ENCODE measurements at places on chromosomes 2 and 18. TPM values are rescaled to one million over a fixed set of nuclear protein-coding genes. Genes with fewer than 3 reads are reported as not detected.

- no peak for ATAC-seq
Measured at GRCh38 chr2:109057686-109058085, 68.7 kb upstream of the EDAR start.

DNA sequence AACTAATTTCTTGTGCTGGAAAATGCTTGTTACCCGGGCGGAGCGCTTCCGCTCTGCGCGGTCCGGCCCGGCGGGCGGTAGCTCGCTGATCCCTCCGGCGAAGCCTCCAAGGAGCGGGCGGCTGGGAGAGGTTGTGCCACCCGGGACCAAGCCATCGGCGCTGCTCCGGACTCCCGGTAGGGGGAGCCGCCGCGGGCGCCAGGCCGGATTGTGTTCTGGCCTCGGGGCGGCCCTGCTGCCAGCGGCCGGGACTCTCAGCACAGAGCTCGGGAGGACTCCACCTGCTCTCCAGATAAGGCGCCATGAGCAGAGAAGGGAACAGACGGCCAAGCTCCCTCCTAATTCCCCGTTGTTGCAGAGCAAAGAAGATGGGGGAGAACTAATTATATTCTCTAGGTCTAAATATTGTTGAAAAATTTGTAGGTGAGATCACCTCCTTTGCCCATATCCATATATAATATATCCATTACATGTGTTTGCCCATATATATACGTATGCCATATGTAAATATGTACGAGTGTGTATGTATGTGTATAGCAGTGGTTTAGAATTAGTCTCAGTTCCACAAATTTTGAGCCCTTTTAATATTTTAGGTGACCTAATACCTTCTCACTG lies 13.8 kb upstream of the SATB2 start:
- peak; percentile 99 for ATAC-seq

GRCh38 chr2:189763908-189764661 lies 1.5 kb upstream of the OSGEPL1 start:
- no peak for ATAC-seq

DNA sequence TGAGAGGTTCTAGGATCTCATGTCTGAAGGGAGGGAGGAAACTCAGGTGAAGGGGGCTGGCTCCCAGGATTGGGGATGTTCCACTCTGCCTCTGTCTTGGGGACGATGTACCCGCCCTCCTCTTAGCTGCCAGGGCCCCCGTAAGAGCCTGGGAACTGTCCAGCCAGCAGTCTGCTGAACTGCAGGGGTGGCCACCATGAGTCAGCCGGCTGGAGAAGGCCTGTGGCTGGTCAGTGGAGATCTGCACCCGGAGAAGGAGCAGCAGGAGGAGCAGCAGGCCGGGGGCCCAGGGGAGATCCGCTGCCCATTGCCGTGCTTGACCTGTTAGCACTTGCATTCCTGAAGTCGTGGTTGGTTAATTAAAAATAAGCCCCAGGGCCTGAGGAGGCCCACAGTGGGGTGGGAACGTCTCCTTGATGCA lies 180.3 kb downstream of the TFCP2L1 start:
- ATAC-seq, result no peak

GRCh38 chr2:201984800-201985525 lies 48.7 kb upstream of the FZD7 start:
- peak; percentile 32 for ATAC-seq

DNA sequence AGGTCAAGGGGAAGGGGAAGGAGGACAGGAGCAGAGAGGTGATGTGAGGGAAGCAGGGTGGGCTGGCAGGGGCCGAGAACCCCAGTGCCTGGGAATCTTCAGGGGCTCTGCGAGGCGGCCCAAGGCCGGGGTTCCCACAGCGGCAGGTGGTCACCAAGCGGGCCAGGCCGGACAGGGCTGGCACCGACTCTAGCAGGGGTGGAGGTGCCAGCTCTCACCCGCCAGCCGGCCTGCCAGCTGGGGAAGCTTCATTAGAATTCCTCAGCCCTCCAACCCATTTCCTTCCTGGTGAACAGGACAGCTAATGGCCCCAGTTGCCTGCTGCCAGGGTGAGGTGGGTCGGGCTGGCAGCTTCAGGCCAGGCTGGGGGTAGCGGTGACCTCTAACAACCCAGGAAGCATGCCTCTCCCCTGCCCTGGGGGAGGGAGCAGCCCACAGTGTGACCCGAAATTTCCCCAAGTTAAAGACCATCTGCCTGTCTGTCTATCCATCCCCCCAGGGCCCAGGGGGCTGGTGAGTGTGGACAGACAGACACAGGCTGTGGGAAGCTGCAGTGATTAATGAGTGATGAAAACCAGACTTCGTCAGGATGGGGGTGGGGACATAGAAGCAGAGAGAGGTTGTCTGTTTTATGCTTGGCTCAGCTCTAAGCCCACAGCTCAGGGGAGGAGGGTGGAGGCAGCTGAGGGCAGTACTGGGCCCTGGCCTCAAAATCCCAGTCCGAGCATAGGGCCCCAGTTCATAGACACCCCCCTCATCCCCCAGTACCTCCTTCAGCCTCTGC lies 144.1 kb downstream of the ZFP36L2 start:
- ATAC-seq, result peak; percentile 32

DNA sequence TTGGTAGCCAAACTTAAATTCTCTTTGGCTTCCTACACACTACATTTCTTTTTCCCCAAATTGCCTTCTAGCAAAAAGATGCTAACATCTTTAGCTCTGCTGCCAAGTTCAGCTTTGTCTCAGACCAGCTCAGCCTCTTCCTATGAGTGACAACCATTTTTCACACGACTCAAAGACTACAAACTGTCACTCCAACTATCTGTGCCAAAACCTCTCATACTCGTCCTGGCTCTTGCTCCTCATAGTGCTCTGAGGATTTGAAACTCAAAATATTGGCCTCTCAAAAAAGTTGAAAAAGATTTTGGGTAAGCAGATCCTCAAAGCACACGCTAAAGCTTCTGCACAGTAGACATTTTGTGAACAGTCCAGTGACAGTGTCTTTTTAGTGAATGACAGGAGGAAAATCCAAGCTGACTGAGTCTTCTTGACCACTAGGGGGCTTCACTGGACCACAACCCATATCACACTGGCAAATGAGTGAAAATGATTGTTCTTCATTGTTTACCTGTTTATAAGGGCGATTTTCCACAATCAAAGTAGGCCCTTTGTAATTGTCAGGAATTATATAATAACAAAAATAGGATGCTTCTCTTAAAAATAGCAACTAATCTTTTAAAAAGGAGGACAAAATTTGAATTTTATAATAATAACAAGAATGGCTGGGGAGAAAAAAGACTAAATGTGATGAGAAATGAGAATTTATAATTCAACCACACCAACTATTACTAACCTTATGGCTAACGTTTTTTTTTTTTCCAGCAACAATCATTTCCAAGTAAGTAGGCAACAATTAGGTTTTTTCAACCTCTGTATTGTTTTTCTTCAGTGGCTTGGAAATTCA lies 85.5 kb upstream of the PGAP1 start:
- peak; percentile 40 for ATAC-seq

- peak; percentile 33 for ATAC-seq
Measured at GRCh38 chr2:236177604-236177966, 9.4 kb upstream of the GBX2 start.

DNA sequence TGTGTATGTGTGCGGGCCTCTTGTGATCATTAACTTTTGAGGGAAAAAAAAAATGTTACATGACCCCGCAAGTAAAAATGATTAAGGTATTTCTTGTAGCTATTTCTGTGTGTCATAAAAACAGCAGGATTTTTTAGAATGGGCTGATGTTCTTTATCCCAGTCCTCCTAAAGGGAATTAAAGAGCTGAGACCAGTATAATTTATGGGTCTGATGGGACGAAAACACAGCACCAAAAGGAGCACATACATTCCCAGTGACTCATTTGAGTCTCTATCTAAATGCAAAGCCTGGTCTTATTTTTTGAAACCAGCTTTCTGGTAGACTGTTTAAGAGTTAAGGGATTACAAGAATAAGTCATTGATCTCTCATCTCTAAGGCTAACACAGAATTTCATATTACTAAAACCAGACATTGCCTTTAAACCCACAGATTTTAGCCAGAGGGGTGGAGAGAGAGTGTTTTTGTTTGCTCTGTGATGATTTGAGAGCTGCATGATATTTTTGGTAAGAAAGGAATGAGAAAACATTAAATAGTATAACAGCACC lies 342.3 kb upstream of the EPHA4 start:
- ATAC-seq, result no peak

- ATAC-seq, result peak; percentile 78
Measured at GRCh38 chr2:232632904-232633412, 446 bp upstream of the EFHD1 start.

GRCh38 chr2:180990794-180991193 lies 10.4 kb downstream of the UBE2E3 start:
- ATAC-seq, result no peak

- no peak for ATAC-seq
Measured at GRCh38 chr2:212991120-212991519, 160.3 kb downstream of the IKZF2 start.

DNA sequence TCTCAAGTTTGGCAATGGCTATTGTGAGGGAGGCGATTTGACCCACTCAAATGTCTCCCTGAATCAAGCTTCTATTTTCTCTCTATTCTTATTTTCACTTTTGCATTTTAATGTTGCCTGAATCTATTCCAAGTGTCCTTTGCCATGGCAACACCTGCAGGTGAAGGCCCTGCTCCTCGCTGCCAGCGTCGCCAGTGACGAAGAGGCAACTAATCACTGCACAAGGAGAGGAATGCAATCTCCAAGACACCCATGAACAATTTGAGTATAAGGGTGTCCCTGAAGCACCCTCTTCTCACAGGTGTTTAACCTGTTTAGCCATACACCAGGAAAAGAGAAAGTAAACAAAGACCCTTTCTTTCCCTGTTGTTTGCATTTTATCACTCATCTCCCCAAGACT lies 165.6 kb upstream of the VRK2 start:
- no peak for ATAC-seq

DNA sequence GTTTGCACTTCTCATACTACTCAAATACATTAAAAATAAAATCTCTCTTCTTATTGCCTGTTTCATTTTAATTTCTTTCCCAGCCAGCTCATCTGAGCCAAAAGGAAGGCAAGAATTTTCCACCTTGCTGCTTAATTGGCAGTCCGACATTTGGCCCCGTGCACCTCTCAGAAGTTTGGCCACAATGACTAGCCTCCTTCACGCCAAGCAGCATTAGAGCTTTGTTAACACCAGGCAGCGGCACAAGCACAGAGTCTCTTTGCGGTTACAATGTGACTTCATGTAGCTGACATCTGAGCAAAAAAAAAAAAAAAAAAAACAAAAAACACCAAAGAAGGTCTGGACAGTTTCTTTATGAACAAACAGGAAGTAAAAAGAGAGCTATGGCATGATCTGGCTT lies 248.9 kb downstream of the OSR1 start:
- ATAC-seq, result no peak

GRCh38 chr2:231780123-231780908 lies 766 bp downstream of the PDE6D start:
- no peak for ATAC-seq

GRCh38 chr2:126686841-126687485 lies 31.0 kb downstream of the GYPC start:
- no peak for ATAC-seq

- ATAC-seq, result peak; percentile 74
Measured at GRCh38 chr18:10736984-10737383, 211.2 kb downstream of the NAPG start.

- ATAC-seq, result no peak
Measured at GRCh38 chr2:25620077-25620476, 53.3 kb downstream of the DTNB start.

- peak; percentile 98 for ATAC-seq
Measured at GRCh38 chr2:232898592-232899543, 28.8 kb downstream of the SNORC start.

GRCh38 chr2:38765149-38765548 lies 12.9 kb upstream of the GEMIN6 start:
- no peak for ATAC-seq

DNA sequence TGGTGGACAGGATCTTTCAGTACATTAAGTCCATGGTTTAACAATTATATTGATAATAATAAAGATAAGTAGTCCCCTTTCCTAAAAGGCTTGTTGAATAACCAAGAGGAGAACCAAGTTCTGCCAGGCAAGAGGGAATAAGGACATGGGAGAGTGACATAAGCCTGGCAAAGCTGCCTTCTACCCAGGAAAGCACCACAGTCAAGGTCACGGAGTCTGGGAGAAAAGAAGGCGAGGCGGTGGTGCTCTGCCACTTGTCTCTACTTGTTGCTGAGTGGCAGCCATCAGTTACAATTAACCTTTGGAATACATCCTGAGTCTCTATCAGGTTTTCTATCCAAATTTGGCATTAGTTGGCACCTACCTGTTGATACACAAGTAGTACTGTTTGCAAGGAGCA lies 101.7 kb upstream of the GATA6 start:
- no peak for ATAC-seq

- ATAC-seq, result no peak
Measured at GRCh38 chr2:179049546-179050311, at the start of gene CCDC141. Gene CCDC141, minus strand, starts transcription at chr2:179050137. Its CDS starts 196 bp downstream, at chr2:179049941.

GRCh38 chr2:185738679-185739472 lies at the start of gene FSIP2:
Gene FSIP2, plus strand, starts transcription at chr2:185738804. Its CDS starts 91 bp downstream, at chr2:185738895.
- no peak for ATAC-seq

DNA sequence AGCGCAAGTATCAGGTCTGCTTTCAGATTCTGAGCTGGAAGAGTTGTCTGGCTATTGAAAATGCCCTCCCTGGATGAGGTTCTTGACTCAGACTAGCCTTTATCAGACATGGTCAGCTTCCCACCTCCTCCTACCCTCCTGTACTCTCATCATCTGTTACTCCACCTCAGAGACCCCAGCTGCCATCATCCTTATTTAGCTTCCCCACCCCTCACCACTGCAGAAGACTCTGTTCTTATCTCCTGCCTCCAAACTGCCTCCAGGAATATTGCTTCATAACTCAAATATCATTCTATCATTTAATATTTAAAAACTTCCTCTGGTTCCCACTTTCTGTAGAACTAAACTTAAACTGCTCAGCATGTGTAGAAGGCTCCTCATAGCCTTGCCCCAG lies 31.1 kb upstream of the PPP3R1 start:
- ATAC-seq, result no peak

- no peak for ATAC-seq
Measured at GRCh38 chr2:121910139-121910538, 154.7 kb downstream of the TSN start.

- ATAC-seq, result no peak
Measured at GRCh38 chr18:11566236-11566965, 43.0 kb upstream of the SLC35G4 start.

Gene EIF5B
- 58.9 TPM for total RNA-seq

Gene TANK
- total RNA-seq, result 39.7 TPM

Gene CDCA7
- total RNA-seq, result 6.8 TPM

Gene MROH2A
- total RNA-seq, result 0.66 TPM

Gene WDCP
- total RNA-seq, result 11.9 TPM

Gene ITGB6
- 0.19 TPM for total RNA-seq

Gene PARD6G
- 8.4 TPM for total RNA-seq

Gene SIGLEC15
- total RNA-seq, result 0.14 TPM

Gene RRM2
- 4.2 TPM for total RNA-seq

Gene DAW1
- not detected for total RNA-seq

Gene CDKL4
- total RNA-seq, result 1.6 TPM

Gene CAPN13
- 0.87 TPM for total RNA-seq

Gene MTCL1
- 10.4 TPM for total RNA-seq

Gene LRRTM1
- 0.15 TPM for total RNA-seq

Gene GLB1L
- total RNA-seq, result 27.0 TPM

Gene CIDEA
- total RNA-seq, result not detected

Gene NYAP2
- 0.15 TPM for total RNA-seq

Gene ATG9A
- total RNA-seq, result 22.1 TPM

Gene C1QL2
- total RNA-seq, result 0.83 TPM
